Stimulated activated CD4-positive, alpha-beta T cell treated with anti-CD3 and anti-CD28 coated beads, Interleukin-1b, Interleukin-23, amount 100 ng/mL, for 24 hours (primary cell): ENCODE measurements at places on chromosomes 1 and 21.
A peak's percentile ranks its signal among the peaks of the same experiment; 100 is the strongest.

DNA sequence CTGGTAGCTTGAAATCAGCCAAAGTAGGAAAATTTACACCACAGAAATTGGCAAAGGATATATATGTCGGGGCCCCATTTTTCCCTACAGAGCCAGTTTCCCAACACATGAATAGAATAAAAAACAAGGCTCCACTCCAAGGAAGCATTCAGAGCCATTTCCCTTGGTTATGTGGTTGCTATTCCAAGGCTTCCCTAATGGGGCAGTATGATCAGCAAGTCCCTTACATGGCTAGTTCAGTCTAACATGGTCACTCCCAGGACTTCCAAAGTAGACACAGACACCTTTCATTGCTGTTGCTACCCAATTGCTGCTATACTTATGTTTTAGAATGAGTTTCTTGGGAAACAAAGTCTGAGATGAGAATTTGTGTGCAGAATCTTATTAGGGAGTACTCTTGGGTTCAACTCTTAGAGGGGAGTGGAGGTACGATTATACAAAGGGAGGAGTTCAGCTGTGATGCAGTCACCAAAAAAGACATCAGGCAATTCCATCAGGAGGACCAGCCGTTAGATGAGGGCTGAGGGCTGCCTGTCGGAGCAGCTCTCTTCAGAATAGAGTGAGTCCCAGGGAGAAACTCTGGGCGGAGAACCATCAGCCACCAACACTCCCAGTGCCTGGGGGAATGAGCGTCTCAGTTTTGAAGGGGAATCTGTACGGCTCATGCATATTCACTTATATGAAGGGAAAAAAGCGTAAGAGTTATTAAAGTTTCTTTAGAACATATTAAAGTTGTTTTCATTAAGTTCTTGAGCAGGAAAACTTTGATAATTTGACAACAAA is 92.9 kb downstream of the C21orf91 start:
- no peak for DNase-seq

DNA sequence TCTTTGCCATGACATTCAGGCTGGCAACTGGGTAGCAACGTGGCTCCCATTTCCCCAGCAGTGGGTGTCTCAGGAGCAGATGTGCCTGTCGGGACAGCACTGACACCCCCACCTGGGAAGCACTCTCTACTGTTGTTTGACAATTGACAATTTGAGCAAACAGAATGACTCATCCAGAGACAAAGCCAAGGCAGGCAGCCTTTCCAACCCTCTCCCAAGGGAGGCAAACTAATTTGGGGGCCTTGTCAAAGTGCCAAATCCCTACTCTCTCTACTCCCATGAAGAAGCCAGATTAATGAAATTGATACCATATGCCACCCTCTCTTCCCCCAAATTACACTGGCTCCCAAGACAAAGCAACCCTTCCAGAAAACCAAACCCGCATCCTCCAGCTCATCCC is 65.6 kb downstream of the GRIK3 start:
- DNase-seq = no peak

GRCh38 chr1:205541161-205541886 is 36.9 kb downstream of the CDK18 start:
- DNase-seq = no peak

GRCh38 chr1:173410794-173411236 is 66.3 kb upstream of the PRDX6 start:
- no peak for DNase-seq

DNA sequence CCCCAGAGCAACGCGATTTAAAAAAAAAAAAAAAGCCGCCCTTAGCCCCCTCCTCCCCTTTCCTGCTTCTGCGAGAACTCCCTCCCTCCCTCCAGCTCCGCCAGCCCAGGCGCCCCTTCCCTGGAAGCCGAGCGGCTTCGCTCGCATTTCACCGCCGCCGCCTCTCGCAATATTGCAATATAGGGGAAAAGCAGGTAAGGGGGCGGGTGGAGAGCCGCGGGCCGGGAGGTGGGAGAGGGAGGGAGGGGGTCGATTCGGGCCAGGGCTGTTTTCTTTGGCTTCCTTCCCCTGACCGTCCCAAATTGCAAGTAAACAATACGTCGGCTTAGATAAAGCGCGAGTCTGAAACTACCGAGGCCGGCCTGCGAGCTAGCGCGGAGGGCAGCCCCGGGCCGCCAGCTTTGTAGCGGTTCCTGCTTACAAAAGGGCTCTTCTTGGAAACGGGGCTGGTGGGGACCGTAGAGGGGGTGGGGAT is 408 bp downstream of the LMO4 start:
- no peak for DNase-seq

DNA sequence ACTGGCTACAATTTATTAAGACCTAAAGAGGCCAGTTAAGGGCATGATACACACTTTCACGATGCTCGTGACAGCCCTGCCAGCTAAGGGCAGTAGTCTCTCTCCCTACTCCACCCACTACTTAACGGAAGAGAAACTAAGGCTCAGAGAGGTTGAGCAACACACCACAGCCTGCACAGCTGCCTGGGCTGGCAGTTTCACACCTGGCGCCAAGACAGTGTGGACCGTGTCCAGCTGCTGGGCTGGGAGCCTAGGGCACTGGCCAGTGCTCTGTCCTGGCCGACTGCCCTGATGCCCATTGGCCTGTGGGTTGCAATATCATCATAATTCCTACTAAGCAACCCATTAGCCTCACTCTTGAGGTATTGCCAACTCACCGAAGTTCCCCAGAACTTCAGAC is 27.6 kb downstream of the TENT5C start:
- DNase-seq = no peak

- no peak for DNase-seq
Measured at GRCh38 chr1:81296601-81297000, 504.1 kb upstream of the ADGRL2 start.

DNA sequence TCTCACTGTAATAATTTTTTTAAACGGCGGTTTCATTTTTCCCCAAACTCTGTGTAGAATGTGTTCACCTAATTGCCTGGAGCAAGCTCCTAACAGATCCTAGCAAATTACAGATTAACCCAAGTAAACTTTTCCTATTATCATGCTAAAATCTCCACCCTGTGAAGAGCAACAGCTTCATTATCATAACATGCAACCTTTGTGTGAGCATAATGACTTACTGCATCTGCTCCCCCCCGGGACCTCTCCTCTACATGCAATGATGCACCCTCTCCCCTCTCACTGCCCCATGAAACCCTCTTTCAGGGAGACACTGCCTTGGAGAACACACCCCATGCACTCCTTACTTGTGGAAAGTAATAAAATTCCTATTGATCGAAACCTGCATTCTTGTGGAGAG is 717.0 kb upstream of the TMPRSS15 start:
- DNase-seq = no peak

- no peak for DNase-seq
Measured at GRCh38 chr21:35053356-35054096, 4.4 kb upstream of the RUNX1 start.

DNA sequence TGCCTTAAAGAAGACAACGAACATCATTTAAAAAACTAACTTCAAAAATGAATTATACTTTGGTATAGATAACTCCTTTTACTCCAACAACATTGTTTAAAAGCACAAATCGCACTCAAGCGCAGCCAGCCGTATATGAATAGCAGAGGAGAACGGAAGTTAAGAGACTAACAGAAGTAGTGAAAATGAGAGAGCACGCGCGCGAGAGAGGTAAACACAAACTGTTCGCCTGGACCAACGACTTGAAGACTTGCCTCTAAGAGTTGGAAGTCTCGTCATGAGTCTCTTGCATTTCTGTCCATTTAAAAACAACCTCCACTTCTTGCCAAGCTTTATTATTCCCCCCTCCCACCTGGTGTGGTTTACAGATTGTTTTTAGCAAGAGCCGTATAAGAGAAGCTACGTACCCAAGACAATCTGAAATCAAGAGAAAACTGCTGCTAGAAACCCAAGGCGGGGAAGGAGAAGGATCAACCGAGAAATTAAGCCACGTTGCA is 479 bp downstream of the SELENOF start:
- peak; percentile 3 for DNase-seq

DNA sequence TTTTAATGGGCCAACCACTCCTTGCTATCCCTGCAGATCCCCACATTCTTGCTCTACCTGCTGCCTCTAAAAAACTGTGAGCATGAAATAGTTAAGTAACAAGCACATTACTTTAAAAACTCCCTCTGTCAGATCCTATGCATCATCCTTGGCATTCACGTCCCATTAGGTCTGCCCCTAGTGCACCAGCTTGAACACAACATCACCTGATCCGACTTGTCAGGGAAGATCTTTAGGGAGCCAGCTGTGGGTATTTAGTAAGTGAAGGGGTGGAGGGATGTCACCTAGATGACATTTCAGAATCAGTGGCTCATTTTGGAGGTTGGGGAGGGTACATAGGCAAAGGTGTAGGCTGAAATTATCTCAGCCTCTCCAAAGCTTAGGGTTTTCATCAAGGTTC is 33.5 kb downstream of the RXRG start:
- DNase-seq = no peak

- no peak for DNase-seq
Measured at GRCh38 chr1:152645146-152645545, 18.0 kb upstream of the LCE2D start.

DNA sequence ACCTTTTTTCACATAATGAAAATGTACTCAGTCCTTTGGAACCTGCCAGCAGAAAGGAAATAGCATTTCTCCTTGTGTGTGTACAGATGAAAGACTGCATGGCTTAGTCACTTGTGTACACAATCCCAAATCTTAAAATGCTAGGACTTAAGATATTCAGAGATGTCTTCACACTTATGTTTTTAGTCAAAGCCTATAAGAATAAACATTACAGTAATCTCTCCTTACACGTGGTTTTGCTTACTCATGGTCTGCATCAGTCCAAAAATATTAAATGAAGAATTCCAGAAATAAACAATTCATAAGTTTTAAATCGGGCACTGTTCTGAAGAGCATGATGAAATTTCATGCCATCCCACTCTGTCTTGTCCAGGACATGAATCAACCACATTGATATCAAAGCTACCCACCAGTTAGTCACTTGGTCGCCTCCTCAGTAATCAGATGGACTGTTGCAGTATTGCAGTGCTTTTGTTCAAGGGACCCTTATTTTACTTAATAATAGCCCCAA is 75.7 kb upstream of the RRP15 start:
- DNase-seq = no peak

DNA sequence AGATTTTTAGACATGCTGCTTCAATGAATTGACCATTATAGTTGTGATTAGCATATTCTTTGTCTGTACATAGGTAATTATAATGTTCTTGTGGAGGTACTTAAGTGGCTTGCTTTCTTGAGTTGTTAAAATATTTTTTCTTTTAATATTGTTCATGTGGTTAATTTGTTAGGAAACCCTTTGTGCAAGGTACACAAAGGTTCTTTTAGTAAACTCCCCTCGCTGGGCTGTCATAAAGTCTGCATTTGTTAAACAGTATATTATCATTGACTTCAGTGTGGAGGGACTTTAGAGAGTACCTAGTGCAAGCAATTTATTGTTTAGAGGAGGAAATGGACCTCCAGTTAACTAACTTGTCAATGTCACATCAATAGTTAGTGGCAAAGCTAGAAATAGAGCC is 52.5 kb downstream of the DISP1 start:
- no peak for DNase-seq

- DNase-seq = no peak
Measured at GRCh38 chr1:81921851-81922462, 121.2 kb downstream of the ADGRL2 start.

DNA sequence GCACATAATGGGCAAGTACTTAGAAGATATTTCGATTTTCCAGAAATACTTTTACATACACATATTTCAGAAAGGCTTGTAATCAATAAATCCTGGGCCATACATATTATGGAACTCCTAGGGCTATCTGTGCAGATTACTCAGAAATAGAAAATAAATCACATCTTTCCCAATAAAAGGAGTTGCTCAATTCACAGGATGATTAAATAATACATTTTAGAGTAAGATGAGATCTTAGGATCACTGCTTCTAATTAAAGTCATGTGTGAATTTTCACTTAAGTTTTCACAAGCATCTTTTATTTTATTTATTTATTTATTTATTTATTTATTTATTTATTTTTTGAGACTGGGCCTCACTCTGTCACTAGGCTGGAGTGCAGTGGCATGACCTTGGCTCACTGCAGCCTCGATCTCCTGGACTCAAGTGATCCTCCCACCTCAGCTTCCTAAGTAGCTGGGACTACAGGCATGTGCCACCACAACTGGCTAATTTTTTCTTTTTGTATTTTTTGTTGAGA is 144.2 kb downstream of the HIVEP3 start:
- no peak for DNase-seq

GRCh38 chr1:43550598-43551246 is 20.0 kb downstream of the PTPRF start:
- no peak for DNase-seq

DNA sequence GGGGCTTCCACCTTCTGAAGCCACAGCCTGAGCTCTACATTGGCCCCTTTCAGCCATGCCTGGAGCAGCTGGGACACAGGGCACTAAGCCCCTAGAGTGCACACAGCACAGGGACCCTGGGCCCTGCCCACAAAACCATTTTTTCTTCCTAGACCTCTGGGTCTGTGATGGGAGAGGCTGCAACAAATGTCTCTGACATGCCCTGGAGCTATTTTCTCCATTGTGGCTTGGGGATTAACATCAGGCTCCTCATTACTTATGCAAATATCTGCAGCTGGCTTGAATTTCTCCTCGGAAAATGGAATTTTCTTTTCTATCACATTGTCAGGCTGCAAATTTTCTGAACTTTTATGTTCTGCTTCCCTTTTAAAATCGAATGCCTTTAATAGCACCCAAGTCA is 795.7 kb downstream of the LTN1 start:
- no peak for DNase-seq

DNA sequence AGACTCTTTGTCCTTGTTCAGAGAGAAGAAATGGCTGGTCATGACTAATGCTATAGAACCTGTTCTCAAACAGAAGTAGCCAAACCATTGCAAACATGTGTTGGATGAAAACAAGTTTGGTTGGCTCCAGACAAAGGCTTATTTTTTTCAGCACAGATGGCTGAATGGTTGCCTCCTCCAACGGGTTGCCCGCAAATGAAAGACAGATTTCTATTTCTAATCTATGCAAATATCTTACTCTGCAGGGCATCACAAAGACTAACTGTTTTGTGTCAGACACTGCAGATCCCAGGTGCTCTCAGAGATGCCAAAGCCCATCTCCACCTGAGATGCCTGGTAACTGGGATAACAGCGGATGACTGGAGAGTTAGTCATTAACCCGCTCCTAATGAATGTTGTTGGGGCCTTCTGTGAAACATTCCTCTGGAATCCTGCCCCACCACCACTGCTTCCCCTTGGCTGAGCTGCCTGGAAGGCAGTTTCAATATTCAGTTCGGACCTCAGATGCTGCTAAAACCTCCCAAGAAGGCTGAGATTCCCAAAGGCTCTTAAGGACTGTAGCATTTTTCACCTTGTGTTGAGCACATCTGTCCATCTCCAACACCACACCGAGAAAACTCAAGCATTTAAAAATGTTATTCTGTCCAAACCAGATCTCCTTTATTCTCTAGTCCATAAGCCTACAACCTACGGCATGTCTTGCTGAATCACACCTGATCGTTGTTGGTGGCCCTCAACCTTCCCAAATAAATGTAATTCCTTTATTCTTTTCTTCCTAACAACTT is 104.4 kb downstream of the PTPN14 start:
- no peak for DNase-seq

DNA sequence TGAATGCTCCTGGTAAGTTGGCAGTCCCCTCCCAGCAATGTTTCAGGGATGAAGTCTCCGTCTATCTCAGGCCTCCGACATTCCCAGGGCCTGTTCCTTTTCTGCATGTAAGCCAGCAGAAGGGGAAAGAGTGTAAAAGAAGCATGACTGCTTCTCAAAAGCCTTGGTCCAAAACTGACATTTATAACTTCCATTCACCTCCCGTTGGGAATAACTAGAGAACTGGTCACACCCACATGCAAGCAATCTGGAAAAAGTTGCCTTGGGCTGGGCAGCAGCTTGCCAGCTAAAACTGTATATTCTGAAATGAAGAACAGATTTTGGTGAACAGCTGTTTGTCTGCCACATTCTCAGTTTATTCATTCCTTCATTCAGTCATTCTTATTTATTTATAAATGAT is 24.2 kb upstream of the NPL start:
- no peak for DNase-seq
